Stomach (tissue), 19 donors: ENCODE measurements at places on chromosomes 1 and 21. TPM values are rescaled to one million over a fixed set of nuclear protein-coding genes. Genes with fewer than 3 reads are reported as not detected.

- DNase-seq, result no peak
Observed at GRCh38 chr21:45281411-45282282, 6.0 kb downstream of the POFUT2 start.

DNA sequence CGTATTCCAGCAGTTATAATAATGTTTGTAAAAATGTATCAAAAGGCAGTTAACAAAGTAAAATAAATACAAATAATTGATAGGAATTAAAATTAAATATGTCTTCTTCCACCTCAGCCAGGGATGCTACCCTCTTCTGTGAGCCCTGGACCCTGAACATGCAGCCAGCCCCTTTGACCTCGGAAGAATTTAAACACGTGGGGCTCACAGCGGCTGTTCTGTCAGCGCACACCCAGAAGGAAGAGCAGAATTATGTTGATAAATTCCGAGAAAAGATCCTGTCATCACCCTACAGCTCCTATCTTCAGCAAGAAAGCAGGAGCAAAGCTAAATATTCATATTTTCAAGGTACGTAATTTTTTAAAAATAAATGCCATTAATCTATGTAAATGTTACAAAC lies 26.5 kb downstream of the UTS2 start:
- no peak for DNase-seq

The HPCAL4 gene
- polyA plus RNA-seq, result 0.06 TPM

DNA sequence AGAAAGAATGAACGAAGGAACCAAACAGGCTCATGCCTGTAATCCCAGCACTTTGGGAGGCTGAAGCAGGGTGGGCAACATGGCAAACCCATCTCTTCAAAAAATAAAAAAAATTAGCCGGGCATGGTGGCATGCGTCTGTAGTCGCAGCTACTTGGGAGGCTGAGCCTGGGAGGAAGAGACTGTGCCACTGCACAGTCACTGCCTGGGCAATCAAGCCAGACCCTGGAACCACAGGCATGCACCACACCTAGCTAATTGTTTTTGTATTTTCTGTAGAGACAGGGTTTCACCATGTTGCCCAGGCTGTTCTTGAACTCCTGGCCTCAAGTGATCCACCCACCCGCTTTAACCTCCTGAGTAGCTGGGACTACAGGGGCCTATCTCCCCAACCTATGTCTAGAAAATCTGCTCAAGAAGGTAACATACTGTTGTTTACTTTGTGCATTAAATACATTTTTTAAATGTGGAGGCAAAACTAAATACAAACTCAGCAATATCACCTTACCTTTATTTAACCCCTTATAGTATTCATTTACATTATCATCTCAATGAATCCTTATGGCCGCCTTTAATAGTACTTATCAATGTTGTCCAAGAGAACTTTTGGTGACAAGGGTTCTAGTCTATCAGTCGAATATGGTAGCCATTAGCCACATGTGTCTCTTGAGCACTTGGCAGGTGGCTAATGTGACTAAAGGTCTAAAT lies 2.7 kb downstream of the KHDC4 start:
- DNase-seq, result no peak

The SPRR3 gene
- polyA plus RNA-seq, result 12.8 TPM

- no peak for DNase-seq
Observed at GRCh38 chr21:43191971-43192370, 23.2 kb downstream of the CRYAA start.

GRCh38 chr1:43069461-43070050 lies 102.5 kb downstream of the EBNA1BP2 start:
- DNase-seq, result no peak

The CFAP45 gene
- polyA plus RNA-seq, result not detected

DNA sequence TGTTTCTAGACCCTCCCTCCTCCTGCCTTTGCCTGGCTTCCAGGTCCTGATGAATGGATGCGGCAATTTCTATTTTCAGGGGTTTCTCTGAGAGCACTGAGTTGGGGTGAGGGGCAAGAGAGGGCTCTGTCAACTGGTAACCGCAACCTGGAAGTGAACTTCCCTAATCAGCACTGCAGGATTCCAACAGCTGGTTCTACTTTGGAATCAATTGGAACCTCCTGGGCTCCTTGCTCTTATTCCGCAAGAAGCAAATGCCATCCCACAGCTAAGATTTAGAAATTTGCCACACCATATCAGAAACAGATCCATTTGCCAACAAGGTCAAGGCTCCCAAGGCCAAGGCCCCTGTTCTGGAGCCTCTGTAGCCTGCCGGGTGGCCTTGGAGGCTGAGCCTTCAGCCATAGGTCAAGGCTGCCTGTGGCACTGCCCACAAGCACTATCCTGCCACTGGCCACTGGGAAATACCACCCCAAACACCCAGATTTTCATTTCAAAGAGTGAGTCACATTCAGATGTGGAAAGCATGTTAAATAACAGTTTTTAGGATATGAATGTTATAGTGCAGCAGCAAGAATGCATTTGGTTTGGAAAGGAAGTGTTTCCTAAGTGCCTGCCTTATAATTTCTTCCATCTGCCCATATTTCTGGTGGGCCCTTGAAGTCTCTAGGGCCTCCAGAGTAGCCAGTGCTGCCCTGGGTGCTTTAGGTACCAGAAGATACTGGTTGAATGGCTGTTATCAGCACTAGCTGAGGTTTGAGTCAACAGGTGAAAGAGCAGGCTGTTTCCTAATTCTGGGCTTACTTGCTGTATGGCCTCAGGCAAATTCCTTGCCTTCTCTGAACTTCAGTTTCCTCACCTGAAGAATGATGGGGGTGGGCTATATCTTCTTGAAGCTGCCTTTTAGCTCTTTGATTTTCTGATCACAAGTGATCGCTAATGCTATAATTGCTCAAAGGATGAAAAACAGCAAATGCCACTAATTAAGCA lies 56.3 kb upstream of the JUN start:
- no peak for DNase-seq

The BRDT gene
- polyA plus RNA-seq, result not detected

The C1orf35 gene
- polyA plus RNA-seq, result 12.8 TPM

The ZBTB7B gene
- polyA plus RNA-seq, result 29.6 TPM

The GNAT2 gene
- polyA plus RNA-seq, result not detected

The KRTAP22-2 gene
- polyA plus RNA-seq, result not detected

- DNase-seq, result no peak
Observed at GRCh38 chr1:221294242-221294641, 415.0 kb downstream of the HLX start.

The OR10Z1 gene
- polyA plus RNA-seq, result not detected

DNA sequence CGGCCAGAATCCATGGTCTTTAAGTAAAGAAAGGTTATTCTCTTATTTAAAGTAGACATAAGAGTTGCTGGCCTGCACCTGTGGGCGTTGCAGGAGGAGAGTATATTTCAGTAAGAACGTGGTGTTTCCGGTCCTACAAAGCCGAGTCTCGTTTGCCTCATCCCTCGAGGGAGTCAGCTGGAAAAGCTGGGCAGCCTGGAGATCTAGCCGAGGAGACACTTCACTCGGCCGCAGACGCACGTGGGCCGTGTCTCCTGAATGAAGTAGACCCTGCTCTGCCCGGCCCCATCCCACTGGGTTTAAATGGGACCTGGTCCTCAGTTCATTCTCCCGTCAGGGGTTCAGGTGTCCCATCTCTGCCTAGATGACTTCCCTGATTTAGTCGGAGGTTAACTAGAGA lies 14.9 kb downstream of the SLC45A1 start:
- DNase-seq, result no peak

The CSMD2 gene
- 0.10 TPM for polyA plus RNA-seq

DNA sequence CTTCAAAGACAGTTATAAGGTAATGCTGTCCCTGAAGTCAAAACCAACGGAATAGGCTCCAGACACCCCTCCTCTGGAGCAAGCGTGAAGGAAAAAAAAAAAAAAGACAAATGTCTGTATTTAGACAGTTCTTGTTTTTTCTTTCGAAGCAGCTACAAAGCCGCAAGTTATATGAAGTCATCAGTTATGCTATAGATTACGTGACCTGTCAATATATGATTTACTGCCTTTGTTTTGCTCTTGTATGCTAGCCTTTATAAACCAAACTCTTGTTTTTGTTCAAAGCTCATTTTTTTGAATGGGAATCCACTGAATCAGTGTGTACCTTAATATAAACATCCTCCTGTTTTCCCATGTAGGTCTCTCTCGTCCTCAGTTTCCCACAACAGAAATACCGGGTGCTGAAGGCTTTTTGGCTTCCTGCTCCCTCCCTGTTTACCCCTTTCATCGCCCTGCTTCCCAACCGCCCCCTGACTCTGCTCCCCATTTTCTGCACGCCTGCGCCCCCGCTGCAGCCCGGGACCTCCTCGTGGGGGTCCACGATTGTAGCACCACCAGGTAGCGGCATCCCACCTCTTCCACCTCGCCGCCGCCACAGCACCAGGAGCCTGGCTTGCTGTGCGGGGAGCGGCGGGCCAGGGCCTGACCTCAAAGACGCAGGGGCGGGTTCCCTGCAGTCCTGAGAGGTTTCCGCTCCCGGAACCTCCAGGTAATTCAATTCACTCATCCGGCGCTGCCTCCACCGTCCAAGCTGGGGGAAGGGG lies 5.2 kb upstream of the ZNF678 start:
- DNase-seq, result no peak

- DNase-seq, result peak; percentile 61
Observed at GRCh38 chr21:32256873-32257620, 21.8 kb downstream of the MIS18A start.

The CHTOP gene
- 53.2 TPM for polyA plus RNA-seq

GRCh38 chr1:209389258-209389657 lies 194.3 kb upstream of the CAMK1G start:
- DNase-seq, result no peak

DNA sequence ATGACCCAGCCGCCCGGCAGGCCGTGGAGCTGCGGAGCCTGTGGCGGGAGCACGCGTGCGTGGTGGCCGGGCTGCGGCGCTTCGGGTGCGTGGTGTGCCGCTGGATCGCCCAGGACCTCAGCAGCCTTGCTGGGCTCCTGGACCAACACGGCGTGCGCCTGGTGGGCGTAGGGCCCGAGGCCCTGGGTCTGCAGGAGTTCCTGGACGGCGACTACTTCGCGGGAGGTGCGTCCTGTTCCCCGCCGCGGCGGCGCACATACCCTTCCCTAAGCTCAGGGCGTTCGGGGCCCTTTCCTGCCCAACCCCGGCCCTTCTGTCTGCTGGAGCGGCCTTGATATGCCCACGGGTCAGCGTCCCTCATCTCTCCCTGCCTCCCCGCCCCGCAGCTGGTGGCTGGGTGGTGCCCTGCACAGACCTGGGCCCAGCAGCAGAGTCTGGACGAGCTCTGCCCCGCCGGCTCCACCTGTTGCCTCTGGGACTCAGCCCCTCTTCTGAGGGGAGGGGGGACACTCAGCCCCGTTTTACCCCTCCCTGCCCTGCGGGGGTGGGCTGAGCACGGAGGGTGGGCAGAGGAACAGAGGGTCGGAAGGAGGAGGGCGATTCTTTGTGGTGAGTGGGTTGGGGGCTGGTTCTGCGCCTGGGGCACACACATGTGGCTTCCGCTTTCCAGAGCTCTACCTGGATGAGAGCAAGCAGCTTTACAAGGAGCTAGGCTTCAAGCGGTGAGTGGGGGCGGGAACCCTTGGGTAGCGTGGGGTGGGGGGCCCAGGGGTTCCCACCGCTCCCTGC lies 688 bp downstream of the PRXL2B start:
- DNase-seq, result no peak

DNA sequence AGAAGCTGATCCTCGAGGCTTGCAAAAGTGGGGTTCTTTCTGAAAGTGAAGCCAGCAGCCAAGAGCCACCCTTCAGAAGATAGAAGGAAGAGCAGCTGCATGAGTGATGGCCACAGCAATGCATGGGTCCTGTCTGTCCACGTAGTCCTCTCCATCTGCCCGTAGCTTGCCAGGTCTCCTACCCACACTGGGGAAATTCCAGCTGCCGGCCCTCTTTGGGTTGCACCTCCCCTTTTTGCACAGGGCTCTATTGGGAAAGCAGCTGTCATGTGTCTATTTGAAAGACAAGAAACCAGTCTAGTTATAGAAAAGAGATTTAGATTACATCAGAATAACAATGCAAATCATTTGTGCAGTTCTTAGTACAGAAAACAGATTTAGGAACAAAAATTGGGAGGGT lies 204.4 kb downstream of the GIPC2 start:
- DNase-seq, result no peak

DNA sequence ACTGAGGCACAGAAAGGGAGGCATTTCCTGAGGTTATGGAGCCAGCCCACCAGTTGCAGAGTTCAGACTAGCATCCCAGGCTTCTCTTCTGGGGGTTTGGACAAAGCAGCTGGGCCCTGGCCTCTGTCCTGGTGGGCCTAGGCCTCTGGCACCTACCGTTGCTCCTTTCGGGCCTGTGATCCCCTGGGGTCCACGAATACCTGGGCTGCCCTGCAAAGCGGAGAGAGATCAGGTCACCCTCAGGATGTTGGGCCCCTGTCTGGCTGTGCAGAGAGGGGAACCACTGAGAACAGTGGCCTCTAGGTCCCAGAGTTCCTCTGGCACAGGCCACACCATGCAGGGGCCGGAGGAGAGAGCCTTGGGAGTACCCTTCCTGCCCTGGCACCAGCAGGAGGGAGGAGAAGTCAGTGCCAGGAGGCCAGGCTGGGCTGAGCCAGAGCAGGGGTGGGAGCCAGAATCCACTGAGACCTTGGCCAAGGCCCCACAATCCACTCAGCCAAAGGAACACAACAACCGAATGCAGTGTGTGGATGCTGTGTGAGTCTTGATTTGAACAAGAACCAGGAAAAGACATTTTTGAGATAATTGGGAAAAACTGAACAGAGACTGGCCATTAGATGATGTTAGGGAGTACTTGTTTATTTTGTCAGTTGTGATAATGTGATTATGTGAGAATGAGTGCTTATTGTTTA lies 8.9 kb downstream of the COL9A2 start:
- DNase-seq, result peak; percentile 14

DNA sequence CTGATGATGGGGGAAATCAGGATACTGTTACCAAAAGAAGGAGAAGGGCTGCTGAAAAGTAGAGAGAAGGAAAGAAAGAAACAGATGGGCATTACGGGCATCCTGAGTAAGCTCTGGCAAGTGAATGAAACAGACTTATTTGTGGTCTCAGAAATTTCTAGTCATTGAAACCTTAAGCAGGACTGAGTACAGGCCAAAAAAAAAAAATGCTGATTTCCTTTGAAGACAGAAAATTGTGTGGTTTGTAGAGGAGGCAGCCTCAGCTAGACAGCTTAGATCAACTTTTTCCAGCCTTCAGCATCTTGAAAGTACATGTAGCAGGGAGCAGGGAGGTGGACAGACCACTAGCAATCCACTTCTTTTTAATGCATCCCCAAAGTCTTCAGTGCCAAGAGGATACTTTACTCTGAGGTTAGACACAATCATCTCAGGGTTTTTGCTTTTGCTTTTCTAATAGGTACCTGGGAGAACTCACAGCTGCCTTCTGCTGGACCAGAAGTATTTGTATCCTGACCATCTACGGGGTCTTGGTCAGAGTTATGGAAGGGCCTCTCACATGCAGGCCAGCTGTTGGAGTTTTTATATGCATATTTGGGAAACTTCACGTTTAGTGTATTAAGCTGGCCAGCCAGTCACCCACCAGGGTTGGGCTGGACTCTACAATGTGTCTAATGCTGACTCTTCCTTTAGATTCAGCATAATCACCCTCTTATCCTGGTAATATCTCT lies 10.6 kb upstream of the CAPZB start:
- DNase-seq, result peak; percentile 74

- no peak for DNase-seq
Observed at GRCh38 chr1:86754265-86754974, 50.0 kb downstream of the SH3GLB1 start.

The SPRR2B gene
- not detected for polyA plus RNA-seq
